GM12865 (cell line): ENCODE measurements at places on chromosomes 7 and 10.

DNA sequence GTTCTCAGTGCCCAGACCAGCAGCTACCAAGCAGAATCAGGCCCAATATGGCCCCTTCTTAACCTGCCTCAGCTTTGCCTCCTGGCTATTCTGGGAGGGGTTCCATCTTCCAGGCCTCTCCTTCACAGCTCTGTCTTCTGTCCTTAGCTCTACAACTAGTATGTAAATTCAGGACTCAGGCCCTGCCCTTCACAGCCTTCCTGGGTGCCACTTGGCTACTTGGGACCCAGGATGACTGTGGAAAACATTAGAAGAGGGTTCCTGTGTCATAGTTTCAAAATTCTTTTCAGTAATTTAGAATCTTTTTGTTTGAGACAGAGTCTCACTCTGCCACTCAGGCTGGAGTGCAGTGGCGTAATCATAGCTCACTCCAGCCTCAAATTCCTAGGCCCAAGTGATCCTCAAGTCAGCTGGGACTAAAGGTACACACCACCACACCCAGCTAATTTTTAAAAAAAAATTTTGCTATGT, 33.2 kb upstream of the PAPSS2 start:
- no peak for DNase-seq

DNA sequence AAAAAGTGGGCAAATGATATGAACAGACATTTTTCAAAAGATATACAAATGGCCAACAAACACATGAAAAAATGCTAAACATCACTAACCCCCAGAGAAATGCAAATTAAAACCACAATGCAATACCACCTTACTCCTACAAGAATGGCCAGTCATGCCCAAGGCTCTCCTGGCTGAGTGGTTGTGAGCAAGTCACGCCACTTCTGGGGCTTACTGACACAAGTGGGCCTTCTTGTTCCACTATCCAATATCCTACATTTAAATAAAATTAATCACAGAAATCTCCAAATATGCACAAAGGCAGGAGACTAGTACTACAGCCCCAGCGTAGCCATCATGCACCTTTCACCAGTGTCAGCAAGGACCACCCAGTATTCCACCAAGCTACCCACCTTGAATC, 181.9 kb downstream of the TNS3 start:
- no peak for DNase-seq

DNA sequence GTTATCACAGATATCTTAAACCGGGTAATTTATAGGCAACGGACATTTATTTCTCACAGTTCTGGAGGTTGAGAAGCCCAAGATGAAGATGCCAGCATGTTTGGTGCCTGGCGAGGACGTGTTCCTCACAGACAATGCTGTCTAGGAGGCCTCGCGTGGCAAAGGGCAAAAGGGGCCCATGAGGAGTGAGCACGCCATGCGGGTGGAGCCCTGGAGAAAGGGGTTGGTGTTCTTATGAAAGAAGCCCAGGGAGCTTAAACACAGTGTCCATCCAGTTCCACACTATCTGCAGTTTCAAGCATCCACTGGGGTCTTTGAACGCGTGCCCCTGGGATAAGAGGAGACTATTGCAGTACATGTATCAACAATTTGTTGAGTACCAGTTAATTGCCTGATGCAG, 51.4 kb downstream of the CXCL12 start:
- DNase-seq: no peak

- DNase-seq: no peak
Observed at GRCh38 chr7:91243591-91244301, 20.5 kb upstream of the FZD1 start.

DNA sequence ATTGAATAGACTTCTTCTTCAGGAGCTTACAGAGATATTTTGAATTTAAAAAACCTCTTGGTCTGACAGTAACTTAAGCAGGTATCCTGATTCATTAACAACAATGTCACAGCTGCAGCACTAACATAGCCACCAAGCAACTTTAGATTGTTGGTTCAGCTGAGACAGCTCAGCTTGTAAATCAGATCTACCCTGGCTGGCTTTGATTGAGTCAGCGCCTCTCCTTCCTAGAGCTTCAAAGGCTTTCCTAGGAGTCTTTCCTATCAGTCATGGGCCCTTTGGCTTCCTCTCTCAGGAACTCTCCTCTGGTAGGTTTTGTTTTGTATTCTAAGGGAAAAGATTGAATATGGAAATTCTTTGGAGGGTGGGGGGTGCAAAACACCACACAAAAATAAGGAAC, 70.7 kb upstream of the STEAP4 start:
- no peak for DNase-seq

DNA sequence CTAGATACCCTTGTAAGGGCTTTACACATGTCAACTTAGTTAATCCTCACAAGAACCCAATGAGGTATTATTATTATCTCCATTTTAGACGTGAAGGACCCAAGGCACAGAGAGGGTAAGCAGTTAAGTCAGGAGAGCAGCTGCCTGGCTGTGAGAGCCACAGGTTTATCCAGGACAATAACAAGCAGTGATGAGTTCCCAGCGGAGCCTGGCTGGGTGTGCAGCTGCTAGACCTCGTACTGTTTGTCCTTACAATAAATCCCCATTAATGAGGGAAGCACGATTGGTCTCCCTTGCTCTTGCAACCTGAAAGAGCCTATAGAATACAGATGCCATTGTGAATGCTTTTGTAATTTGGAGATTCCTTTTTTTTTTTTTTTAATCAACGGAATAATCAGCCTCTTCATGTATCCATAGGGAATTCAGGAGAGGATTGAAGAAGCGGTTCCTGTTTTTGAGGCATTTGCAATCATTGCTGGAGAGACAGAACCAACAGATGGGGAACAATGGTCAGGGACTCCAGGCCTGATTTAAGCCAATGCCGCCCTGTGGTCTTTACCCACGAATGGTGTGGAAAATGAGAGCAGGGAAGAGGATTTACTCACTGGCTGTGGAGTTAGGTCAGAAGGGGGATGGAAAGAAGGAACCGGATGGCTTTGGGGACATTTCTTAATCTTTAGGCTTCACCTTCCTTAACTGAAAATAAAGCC, 12.3 kb upstream of the ASB4 start:
- DNase-seq: no peak

- DNase-seq: no peak
Observed at GRCh38 chr7:45159296-45159695, 1.7 kb downstream of the RAMP3 start.

GRCh38 chr7:33762911-33763306, 142.4 kb upstream of the BMPER start:
- no peak for DNase-seq

GRCh38 chr7:36210291-36210922, 57.4 kb downstream of the EEPD1 start:
- DNase-seq: no peak

GRCh38 chr7:101466871-101467270, 104.2 kb downstream of the COL26A1 start:
- no peak for DNase-seq

DNA sequence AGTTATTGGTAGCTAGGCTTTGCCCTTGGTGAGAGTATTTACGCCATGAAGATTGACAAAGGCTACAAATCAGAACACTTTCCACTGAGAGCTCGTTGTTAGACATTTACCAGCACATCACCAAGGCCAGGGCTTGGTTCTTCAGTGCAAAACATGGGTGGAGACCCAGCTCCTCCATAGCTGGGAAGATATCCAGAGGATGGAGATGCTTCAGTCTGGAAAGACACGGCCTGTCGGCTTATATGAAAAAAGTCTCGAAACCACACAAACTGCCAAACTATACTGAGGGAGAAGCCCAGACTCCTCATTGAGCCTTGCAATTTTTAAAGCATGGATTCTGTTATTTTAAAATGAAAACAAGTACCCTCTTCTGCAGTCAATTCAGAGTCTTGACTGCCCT, 83.4 kb upstream of the ANLN start:
- DNase-seq: no peak

DNA sequence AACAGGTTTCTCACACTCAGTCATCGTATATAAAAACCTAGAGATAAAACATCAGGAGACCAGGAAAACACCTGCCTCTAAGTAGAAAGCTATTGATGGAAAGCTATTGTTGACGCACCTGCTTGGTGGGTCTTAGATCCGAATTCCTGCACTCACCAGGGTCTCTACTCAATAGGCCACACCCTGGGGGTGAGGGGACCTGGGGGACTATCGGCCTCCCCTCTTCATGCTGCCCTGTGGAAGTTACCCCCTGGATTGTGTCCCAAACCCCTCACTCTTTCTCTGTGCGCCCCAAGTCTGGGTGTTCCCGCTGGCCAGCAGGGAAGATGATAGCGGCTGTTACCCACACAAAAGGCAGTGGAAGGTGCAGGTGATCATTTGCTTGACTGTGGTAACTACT, 313.0 kb downstream of the WDR37 start:
- DNase-seq: no peak

DNA sequence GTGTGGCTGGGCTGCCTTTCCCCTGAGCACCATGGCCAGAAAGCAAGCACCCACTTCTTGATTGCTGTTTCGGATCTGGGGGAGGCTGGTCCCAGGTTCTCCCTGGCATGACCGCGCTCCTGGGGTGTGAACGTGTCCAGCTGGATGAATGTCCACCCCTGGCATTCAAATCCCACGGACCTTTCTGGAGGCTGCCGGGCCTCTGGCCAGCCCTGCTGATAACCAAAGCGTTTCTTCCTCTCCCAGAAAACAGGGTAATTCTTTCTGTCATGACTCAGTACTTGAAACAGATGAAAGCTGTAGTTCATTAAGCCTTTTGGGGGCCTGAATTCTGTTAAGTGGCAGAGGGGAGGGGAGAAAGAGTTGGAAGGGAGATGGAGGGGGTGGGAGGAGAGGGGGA, 73.1 kb upstream of the SAMD8 start:
- no peak for DNase-seq

GRCh38 chr7:127911968-127912511, 119.2 kb downstream of the LRRC4 start:
- peak; percentile 82 for DNase-seq

DNA sequence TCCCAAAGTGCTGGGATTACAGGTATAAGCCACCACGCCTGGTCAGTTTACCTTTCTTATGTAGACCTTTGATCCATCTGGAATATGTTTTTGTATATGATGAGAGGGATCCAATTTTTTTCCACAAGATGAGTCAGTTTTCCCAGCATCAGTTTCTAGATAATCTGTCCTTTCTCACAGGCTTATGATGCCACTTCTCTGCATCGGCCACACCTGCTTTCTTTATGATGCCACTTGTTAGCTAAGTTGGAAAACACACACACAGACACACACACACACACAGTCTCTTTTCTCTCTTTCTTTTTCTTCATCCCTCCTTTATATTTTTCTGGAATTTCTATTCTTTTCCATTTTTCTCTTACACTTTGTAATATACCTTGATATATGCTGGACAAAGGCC, 240.8 kb downstream of the BICC1 start:
- DNase-seq: no peak

DNA sequence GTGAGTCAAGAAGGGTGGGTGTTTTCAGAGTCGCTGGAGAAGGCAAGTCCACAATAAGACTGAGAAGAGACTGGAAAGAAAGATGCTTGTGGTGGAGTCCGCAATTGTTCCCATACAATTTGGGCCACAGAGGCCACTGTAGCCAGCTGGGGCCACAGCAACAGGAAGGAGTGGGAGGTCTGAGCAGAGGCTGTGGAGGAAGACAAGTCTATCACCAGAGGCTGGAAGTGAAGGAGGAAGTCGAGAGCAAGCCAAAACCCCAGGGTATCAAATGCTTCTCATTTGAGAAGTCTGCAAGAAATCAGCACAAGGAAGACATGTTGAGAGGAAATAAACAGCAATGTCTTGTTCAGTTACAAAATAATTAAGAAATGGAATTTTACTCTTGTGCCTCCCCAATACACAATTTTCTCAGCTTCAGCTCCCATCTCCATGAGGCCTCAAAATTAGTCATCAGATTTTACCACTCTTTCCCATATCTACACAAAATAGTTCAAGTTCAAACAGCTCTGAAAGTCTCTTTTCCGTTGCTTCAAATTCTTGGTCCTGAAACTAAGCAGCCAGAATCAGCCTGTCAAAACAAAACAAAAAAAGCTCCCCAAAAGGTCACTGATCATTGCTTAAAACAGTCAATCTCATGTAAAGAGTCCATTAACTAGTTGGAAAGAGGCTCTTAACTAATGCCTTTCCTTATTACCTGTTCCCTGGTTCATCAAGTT, 31.6 kb downstream of the SLC16A12 start:
- DNase-seq: no peak

DNA sequence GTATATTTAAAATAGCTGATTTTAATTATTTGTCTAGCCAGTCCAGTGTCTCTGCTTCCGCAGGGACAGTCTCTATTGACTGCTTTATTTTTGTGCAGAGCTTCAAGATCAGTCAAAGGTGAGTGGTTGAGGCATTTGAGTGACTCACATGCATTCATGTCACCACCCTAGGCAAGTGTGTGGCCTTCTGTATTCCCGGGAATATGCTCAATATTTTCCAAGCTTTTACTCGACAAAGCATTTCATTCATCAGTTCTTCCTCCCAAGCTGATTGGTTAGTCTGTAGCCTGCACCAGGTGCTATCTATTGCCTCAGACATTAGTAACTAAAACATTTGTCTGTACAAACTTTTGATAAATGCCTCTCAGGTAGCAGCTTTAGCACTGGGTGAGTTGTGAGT, 471.5 kb upstream of the NRG3 start:
- no peak for DNase-seq

- no peak for DNase-seq
Observed at GRCh38 chr10:66822801-66823200, 103.0 kb upstream of the LRRTM3 start.

DNA sequence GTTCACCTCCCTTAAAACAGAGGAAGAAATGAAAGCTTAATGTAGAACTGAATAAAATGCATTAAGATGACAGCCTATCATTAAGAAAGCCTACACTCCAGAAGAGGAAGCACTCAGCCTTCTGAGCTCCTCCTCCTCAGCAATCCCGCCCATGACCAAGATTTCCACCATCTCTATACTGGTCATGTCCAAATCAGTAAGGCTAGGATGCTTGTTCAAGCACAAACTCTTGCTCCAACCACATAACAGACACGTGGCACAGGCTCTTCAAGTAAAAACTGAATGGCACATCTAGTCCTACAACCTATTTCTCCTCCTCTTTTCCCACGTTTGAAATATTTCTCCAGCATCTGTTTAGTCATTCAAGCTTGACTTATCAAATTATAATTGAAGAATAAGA, 454.1 kb downstream of the PARD3 start:
- no peak for DNase-seq

DNA sequence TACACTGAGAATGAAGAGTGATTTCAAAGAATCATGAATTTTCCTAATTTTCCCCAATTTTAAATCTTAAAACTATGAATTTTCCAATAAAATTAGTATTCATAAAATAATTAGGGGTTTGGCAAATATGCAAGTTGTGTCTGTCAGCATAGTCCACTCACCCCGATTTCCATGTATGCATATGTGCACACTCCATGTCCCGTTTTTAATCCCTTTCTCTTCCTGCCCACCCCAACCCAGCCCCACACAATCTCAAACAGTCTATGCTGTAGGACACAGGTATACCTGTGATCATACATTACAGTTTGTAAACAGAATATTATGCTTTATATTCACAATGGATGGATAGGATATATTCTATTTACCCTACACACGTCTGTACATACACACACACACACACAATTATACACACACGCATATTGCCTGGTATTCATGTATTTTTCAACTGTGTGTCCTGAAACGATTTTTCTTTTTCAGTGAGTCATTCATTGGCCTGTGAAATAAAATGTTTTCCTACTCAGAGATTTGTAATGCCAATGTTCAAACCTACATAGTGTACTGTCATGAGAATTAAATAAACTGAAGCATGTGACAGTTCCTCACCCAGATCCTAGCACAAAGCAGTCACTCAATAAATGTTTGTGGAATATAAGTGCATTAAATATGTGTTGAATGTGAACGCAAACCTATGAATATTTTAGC, 144.3 kb downstream of the PDE1C start:
- DNase-seq: no peak
